Thyroid gland (tissue), 4 donors: ENCODE measurements at places on chromosomes 4 and X.

- no peak for DNase-seq
These were observed 6.7 kb upstream of the FSTL5 start for GRCh38 chr4:162170509-162170908.

- DNase-seq = no peak
These were observed 20.3 kb downstream of the DNAAF6 start for GRCh38 chrX:107226757-107227156.

DNA sequence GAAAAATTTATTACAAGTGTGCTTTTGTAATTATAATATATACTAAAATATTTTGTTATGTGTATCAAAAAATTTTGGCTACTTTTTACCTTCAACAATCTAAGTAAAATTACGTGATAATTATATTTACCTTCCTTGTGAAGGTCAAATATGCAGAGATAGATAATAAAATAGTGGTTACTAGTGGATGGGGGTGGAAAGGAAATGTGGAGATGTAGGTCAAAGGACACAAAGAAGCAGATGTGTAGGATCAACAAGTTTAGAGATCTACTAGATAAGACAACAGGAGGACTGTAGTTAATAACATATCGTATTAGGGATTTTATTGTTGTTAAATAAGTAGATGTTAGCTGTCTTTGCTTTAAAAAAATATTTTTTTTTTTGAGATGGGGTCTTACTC, 21.3 kb downstream of the HERC5 start:
- no peak for DNase-seq

GRCh38 chr4:5952975-5953951, 60.4 kb upstream of the CRMP1 start:
- DNase-seq = no peak

GRCh38 chr4:24471486-24472160, 112.7 kb downstream of the DHX15 start:
- peak; percentile 48 for DNase-seq

DNA sequence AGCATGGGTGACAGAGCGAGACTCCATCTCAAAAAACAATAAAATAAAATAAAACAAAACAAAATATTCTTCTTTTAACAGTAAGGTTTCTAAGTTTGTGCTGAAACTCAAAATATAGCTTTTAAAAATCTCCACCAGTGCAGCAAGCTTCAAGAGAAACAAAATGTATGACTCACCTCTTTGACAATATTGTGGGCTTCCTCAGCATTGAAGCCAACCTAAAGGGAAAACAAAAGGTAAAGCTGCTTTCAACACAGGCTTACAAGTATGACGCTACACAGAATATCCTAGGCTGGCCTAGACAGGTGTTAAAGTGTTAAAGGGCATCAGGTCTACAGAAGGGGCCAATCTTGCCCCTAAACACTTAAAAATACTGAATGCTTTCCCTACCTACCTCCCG, 1.2 kb downstream of the DYNLT3 start:
- no peak for DNase-seq

DNA sequence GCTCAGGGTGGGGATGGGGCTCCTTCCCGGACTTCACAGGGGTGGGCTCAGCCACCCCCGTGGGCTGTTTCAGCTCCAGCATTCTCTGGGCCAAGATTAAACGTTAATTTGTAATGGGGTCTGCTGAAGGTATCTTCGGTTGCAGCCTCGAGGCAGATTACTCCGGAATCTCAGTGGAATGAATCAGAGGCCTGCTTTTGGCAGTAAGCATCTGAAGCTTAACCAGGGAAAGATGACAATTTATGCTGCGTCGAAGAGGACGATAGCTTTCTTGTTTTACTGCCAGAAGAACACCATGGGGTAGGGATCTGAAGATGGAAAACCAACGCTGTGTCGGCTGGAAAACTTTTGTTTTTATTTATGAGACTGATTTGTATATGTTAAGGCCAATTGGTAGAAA, 129.2 kb upstream of the MSX1 start:
- no peak for DNase-seq

- DNase-seq = no peak
These were observed 17.3 kb upstream of the GUCY1B1 start for GRCh38 chr4:155741546-155741945.

DNA sequence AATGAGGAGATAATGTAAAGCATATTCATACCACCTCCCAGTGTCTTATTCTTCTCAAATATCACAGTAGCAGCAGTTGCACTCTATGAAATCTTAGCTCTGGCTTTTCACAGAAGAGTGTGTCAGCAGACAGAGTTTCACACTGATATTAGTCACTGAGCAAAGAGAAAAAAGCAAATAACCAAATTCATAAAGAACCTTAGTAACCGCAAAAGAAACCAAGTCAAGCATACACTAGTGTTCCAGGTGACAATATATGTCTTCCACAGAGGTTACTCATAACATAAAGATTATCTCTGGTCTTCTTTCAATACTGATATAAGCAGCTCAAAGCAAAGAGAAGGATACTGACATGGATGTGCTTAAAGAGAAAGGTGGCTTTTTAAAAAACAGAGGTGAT, 181.7 kb upstream of the EDNRA start:
- no peak for DNase-seq

DNA sequence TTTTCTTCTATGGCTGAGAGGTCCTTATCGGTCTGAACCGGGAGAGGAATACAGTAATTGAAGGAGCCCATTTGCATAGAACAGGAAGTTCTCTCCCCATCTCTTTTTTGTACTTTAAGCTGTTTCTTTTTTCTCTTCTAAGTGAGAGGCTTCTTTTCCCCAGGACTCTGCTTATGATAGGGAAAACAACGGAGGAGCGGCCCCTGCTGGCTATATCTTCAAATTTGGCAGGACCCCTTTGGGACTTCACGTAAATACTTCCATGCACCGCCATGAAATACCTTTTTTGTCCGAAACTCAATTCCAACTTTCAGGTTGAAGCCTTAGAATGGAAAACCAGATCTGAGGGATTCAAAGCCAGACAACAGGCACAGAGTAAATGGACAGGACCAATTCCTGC, 1153.0 kb upstream of the INTU start:
- no peak for DNase-seq

DNA sequence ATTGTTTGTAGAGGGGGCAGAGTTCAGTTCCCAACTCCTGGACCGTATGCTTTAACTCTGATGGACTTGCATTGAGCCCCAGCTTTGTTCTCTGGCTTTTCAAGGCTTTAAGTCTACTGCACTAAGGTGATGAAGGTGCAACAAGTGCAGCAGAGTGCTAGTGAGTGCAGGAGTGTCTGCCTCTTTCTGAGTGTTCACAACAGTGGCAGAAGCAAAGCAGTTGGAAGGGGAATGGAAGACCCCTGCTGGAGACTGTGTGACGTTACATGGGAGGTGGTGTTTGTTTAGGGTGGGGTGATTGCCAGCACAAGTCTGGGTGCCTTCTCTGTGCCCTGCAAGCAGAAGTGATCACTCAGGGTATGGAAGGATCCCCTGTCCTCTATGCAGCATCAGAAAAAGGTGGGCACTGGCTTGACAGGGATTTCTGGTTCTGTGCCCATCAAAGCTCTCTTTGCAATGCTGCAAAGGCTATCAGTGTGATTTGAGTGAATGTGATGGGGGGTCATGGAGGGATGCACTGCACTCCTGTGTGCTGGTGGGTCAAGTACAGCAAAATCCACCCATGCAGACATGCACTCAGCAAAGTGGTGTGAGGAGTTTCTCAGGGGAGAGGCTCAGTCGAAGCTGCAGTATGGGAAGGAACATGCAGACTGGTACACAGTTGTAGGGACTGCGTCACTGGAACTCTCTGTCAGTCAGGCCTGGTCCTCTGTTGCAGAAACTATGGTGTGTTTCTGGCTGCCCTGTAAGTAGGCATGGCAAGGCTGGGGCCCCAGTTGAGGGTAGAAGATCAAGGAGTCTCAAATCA, 70.9 kb upstream of the UGT2B7 start:
- DNase-seq = peak; percentile 3

GRCh38 chrX:53631156-53631555, 55.4 kb downstream of the HUWE1 start:
- no peak for DNase-seq

GRCh38 chrX:2536974-2537373, 36.2 kb upstream of the DHRSX start:
- DNase-seq = no peak

- DNase-seq = no peak
These were observed 191.3 kb downstream of the MID1IP1 start for GRCh38 chrX:38992441-38993096.

DNA sequence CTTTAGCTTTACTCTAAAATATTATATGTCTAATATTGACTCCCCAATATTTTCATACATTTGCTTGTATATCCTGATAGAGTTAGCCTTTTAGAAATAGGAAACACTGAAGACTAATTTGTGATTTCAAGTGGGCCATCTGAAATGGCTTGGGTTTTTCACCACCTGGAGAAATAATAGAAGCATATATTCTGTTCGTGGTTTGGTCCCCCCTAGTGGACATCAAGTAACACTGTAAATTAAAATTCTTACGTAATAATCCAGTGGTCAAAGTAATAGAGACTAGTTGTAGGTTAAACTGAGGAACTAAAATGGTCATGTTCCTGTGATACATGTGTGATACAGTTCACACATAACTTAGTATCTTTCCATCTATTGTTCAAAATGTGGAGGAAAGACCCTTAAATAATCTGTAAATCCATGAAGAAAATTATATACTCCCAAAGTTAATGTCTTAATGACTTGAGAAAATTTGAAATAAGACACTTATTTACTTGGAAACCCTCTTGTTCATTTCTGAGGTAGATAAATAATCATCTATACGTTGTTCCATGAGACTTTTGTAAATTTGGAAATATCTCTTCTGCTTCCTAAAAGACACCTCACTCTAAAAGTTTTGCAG, 79.8 kb upstream of the SMARCAD1 start:
- no peak for DNase-seq

GRCh38 chr4:100248476-100248875, 58.2 kb upstream of the DDIT4L start:
- DNase-seq = no peak

- no peak for DNase-seq
These were observed 109.8 kb downstream of the LUZP4 start for GRCh38 chrX:115399306-115399705.

DNA sequence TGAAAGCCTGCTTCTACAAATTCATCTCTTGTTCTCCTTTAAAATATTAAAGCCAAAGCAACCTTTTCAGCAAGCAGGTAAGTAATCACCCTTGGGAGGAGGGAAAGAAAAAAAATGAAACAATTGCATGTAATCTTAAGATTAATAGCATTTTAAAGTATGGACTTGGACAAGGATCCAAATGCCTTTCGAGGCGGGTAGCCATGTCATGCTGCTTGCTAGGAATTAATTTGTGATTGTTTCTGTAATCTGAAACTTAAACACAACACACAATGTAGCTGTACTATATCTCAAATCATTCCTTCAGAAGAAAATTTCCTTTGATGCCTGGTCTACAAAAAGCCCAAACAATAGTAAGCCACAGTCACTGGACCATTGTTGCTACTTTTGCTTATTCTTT, 112.4 kb upstream of the CBR4 start:
- DNase-seq = no peak

GRCh38 chr4:60133375-60133774, 1066.8 kb upstream of the ADGRL3 start:
- DNase-seq = no peak

GRCh38 chrX:27751976-27752375, 55.8 kb upstream of the MAGEB10 start:
- no peak for DNase-seq

DNA sequence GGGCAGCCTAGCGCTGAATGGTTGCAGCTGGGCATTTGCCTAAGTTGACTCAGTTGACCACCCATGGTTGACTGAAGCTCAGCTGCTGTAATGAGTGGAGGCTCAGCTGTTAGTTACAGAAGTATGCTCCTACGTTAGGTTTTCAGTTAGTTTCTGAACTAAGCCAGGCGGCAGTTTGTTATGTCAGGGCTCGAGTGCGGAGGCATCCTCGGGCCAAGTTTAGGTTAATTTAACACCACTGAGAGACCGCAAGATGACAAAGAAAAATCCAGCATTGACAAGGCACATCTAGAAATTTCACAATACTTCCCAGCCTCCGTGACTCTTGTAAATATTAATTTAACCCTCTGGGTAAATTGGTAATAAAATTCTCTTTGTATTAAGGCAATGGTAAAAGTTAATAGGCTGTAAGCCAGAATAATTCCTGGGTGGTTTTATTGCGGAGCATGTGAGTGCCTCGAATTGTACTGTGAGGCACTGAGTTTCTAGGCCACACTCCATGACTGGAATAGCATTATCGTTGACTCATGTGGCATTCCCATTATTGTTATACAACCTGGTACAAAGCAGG, 33.1 kb upstream of the CDKN2AIP start:
- DNase-seq = no peak

- no peak for DNase-seq
These were observed 56.8 kb downstream of the CD99L2 start for GRCh38 chrX:150841456-150842197.
